ENCODE measurements at places on chromosomes 11 and 22.

GRCh38 chr22:49300951-49301397 lies 526.7 kb downstream of the BRD1 start:
- DNase-seq: no peak

DNA sequence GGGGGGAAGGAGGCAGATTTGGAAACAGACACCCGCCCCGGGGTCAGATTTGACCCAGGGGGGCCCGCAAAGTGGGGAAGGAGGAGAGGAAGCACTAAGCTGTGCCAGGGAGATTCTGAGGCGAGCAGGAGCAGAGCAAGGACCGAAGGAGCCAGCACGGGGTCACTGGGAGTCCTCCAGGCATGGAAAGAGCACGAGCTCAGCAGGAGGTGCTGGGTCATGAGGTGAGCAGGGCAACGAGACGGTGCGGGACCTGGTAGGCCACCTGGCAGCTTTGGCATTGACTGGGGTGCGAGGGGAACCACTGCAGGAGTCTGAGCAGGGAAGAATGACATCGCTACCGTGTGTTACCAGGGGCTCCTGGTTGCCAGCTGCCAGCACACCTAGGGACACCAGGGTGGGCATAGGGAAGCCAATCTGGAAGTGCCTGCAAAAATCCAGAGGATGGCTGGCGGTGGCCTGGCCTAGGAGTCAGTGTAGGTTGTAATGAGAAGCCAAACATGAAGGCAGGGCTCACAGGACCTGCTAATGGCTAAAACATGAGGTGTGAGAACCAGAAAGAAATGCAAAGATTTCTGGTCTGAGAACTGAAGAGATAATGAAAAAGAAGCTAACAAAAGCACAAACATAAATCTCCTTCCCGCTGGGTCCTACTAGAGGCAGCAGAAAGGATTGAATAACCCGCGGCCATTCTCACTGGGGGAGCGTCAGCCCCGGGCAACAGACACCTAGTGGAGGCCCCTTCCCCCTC lies 63.5 kb downstream of the MICAL3 start:
- DNase-seq: no peak

DNA sequence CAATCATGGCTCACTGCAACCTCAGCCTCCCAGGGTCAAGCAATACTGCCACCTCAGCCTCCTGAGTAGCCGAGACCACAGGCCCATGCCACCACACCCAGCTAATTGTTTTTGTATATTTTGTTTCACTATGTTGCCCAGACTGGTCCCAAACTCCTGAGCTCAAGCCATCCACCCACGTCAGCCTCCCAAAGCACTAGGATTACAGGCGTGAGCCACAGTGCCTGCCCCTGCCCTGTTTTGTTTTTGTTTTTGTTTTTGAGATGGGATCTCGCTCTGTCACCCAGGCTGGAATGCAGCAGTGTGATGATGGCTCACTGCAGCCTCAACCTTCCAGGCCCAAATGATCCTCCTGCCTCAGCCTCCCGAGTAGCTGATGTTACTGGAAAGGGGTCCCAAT lies 53.5 kb downstream of the TUG1 start:
- no peak for DNase-seq

GRCh38 chr11:45906096-45906682 lies 882 bp downstream of the FREY1 start:
- no peak for DNase-seq

DNA sequence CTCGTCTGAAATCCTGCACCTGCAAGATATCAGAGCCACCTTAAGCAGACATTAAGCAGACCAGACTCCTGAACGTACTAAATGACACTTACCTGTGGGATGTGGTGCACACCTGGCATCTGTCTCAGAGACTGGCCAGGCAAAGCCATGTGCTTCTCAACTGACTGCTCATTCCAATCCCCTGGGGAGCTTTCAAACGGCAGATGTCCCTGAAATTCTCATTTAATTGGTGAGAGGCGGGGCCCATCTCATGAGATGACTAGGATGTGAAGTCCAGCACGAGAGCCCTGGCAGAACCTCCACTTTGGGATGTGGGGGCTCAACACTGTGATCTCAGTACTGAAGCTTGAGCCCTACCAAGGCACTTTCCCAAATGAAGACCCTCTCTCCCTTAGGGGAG lies 84.9 kb upstream of the HMGXB4 start:
- no peak for DNase-seq

- peak; percentile 70 for DNase-seq
These were observed 149.8 kb downstream of the TTC17 start for GRCh38 chr11:43508511-43508918.

DNA sequence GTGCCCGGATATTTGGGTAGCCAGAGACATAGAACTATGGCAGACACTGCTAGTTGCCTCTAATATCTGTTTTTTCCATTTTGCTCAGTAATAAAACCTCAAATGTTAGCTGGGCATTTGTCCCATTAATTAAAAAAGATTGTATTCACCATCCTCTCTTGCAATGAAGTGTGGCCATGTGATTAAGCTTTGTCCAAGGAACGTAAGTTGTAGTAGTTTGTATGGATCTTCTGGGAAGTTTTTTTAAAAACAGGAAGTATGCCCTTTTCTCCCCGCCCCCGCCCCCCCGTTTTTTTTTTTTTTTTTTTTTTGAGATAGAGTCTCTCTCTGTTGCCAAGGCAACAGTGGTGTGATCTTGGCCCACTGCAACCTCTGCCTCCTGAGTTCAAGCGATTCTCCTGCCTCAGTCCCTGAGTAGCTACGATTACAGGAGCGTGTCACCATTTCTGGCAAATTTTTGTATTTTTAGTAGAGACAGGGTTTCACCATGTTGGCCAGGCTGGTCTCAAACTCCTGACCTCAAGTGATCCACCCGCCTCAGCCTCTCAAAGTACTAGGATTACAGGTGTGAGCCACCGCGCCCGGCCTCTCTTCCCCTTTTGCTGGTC lies 1.7 kb upstream of the TMEM135 start:
- no peak for DNase-seq

- DNase-seq: no peak
These were observed 9.9 kb upstream of the NDUFS8 start for GRCh38 chr11:68020575-68020974.

DNA sequence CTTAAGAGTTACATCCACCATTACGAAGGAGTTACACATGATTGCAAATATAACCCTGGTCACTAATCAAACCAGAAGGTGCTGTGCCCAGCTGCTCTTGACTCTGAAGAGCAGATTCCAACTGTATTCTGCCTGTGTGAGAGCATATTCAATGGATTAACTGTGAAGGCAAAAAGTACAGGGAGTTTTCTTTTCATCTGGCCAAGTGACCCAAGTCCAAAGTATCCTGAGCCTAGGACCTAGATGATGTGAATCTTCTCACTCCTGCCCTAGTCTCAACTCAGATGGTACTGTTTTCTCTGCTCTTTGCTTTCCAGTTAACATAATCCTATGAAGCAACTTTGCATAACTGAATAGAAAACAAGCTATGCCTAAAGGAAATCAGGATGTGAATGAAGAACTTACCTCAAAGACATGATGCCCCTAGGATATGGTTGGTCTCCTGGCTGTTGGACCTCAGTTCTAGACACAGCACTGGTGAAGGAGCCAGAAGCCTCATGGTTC lies 105.9 kb downstream of the C11orf58 start:
- DNase-seq: no peak

DNA sequence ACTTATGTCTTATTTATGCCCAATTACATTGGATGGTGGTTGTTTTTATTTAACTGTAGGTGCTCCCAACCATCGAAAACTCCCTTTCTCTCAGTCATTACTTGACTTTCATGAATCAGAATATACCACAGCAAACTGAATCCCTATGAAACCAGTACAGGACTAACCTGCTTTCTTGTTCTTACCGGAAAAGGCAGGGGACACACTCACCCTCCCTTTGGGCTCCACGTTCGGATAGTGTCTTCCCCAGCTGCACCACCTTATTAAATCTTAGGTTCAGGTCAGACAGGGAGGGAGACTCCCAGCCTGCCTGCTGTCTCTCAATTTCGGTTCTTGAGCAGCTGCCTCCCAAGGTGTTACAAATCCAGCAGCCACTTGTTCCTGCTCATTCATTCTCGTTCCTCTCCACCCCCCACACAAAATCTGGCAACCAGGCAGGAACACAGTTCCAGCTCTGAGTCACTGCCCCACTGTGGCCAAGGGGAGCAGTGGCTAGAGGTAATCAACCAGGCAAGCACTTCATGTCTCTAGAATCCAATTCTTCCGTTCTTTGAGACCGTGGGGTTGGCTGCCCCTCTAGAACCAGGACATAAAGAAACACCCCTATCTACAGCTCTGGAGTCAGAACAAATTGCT lies 133.0 kb downstream of the PLEKHA7 start:
- DNase-seq: peak; percentile 42

GRCh38 chr11:123069908-123070821 lies 8.2 kb upstream of the HSPA8 start:
- DNase-seq: no peak

DNA sequence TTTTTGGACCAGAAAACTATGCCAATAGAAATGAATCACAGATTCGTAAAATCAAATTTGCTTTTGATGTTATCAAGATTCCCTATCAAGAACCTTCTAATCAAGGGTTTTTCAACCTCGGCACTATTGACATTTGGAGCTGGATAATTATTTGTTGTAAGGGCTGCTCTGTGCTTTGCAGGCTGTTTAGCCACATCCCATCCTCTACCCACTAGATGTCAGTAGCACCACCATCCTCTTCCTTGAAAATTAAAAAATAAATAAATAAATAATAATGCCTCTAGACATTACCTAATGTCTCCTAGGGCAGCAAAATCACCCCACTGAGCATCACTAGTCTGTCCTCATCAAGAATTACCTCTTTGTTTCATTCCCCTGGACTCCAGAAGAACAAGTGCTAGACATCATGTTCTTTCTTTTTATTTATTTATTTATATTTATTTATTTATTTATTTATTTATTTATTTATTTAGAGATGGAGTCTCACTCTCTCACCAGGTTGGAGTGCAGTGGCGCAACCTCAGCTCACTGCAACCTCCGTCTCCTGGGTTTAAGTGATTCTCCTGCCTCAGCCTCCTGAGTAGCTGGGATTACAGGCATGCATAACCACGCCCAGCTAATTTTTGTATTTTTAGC lies 744.7 kb downstream of the KCNA4 start:
- DNase-seq: peak; percentile 41

DNA sequence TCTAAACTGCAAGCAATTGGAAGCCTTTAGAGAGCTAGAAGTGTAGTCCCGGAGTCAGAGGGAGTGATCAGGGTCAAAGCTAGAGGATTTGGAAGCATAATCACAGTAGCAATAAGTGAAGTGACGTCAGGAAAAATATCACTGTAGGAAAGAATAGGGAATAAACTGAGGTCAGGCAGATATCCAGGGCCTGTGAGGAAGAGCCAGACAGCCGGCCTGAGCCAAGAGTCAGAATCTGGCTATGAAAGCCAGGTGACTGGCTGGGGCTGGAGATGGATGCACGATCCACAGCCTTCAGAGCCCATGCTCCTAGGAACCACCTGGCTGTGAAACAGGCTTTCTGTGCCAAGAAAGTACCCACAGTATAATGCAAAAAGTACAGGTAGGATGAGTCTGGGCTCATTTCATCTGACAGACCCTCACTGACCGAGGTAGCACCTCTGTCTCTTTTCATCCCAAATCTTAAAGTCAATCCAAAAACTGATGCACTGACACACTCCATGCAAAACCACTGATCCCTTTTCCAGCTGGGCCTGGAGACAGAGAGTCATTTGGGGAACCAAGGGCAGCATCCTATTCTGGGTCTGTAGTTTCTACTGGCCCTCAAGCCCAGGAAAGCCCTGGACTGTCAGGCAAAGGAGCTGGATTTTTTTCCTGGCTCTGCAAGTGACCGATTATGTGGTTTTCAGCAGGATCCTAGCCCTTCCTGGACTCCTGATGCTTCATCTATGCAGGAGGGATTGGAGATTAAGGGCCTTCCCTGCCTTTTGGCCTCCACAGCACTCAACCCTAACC lies 21.3 kb downstream of the TRIM66 start:
- DNase-seq: no peak

DNA sequence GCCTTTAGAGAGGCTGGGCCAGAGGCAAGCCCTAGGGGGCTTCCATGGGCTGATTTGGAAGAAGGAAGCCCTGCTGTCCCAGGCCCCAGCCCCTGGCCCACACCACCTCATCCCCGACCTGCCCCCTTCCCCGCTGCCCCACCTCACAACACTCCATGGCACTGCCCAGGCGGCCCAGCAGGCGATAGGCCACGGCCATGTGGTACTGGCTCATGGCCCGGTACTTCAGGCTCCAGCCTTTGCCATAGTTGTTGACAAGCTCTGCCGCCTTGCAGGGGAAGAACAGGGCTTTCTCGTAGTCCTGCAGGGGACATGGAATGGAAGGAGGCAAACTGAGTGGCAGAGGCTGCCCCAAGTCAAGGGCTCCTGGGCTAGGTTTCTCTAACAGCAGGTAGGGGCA lies 6.4 kb downstream of the RAPSN start:
- DNase-seq: no peak

DNA sequence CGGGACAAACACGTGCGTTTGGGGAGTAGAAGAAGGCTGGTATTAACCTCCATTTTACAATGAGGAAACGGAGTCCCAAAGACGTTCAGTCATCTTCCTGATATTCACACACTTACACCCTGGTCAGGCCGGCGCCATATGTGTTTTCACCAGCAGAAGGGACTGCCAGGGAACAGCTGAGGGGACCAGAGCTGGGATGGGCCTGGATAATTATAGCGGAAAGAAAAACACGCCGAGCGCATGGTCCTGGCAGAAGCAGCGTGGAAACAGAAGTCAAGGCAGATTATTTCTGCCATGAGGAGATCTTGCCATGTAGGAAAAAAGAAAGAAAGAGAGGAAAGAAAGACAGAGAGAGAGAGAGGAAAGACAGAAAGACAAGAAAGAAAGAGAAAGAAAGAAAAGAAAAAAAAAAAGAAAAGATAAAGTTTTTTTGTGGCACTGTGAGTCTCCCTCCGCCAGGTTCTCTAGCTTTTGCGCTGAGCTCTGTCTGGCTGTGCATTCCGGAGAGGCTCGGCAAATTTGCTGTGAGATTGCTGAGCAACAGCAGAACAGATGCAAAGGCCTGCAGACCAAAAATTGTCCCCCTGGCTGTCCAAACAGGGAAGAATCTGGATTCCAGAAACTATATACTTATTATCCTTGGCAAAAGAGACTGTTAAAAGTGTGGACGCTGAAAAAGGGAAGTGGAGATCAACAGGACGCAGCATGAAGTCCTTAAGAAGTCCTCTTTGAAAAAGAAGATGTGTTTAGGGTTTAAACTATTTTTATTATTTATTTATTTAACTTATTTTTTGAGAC lies 1.3 kb upstream of the UCP2 start:
- DNase-seq: no peak

- peak; percentile 33 for DNase-seq
These were observed 62.7 kb downstream of the CD82 start for GRCh38 chr11:44627911-44628729.

Measured in AG10803 (cell line).